ENCODE measurements at places on chromosomes 6 and 20. TPM values are rescaled to one million over a fixed set of nuclear protein-coding genes. Genes with fewer than 3 reads are reported as not detected.

The KIF13A gene
- 35.7 TPM for total RNA-seq

The NECAB3 gene
- total RNA-seq = 47.3 TPM

The KIFC1 gene
- 68.3 TPM for total RNA-seq

The GPX5 gene
- total RNA-seq = not detected

The ULBP1 gene
- 0.86 TPM for total RNA-seq

The TGM3 gene
- not detected for total RNA-seq

The CAPN11 gene
- total RNA-seq = 0.43 TPM

The CYP39A1 gene
- 0.22 TPM for total RNA-seq

The TRDN gene
- total RNA-seq = not detected

The PGC gene
- total RNA-seq = not detected

The OPN5 gene
- not detected for total RNA-seq

The KCNQ5 gene
- 6.0 TPM for total RNA-seq
